Calu3 (cell line): ENCODE measurements at places on chromosomes 12 and 14. TPM values are rescaled to one million over a fixed set of nuclear protein-coding genes. Genes with fewer than 3 reads are reported as not detected.
A peak's percentile ranks its signal among the peaks of the same experiment; 100 is the strongest.

The SERPINA3 gene
- total RNA-seq = 1,748 and 2,914 TPM in 2 replicates

The CPNE6 gene
- not detected in 2 replicates for total RNA-seq

The RAD9B gene
- 0.80 and 1.9 TPM in 2 replicates for total RNA-seq

The TAS2R14 gene
- 2.9 TPM in 2 replicates for total RNA-seq

- no peak for DNase-seq
- H3K4me1 ChIP-seq = no peaks in the 10 kb centered on the region
- H3K27me3 ChIP-seq = no peaks in the 10 kb centered on the region
- H3K36me3 ChIP-seq = no peaks in the 10 kb centered on the region
- H3K4me3 ChIP-seq = no peak overlapping the region
- no peak overlapping the region for H3K27ac ChIP-seq
Measured at GRCh38 chr12:128571906-128572810, 251.6 kb downstream of the SLC15A4 start.

- no peak overlapping the region for H3K27ac ChIP-seq
- H3K4me3 ChIP-seq = no peak overlapping the region
Measured at GRCh38 chr12:106239951-106240335, 7.9 kb downstream of the CKAP4 start.

GRCh38 chr12:57896434-57897201 lies 44.7 kb upstream of the ATP23 start:
- H3K27ac ChIP-seq = peak overlapping the region; percentile 45
- peak; percentile 53 for DNase-seq
- H3K36me3 ChIP-seq = peaks cover 6% of the 10 kb centered on the region
- H3K4me3 ChIP-seq = peak overlapping the region; percentile 71
- no peaks in the 10 kb centered on the region for H3K27me3 ChIP-seq

DNA sequence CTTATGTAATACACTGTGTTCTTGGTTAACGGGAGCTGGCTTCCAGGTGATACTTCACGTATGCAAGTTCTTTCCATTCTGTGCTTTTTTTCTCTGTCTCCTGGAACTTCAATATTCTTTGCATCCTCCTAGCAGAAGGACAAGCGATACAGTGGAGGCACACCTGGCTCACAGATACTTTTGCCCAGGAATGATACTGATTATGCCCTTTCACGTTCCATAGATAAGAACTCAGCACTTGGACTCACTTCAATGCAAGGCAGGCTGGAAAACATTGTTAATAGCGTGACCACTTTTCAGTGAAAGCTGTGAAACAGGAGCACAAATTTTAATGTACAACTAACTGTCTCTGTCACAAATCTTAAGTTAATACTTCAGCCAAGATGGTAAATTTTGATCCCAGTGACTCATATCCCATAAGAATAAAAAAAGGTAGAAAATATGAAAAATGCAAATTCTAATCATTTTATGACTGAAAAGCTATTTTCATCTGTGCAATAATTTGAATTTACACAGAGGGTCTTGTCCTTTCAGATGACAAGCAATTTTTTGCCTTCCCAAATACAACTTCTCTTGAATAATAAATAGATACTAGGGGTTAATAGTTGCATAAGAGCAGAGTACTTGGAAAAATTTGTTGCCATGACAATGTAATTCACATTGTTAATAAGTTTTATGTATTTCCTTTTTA lies 919.0 kb downstream of the GALC start:
- H3K4me3 ChIP-seq = no peak overlapping the region
- no peak for DNase-seq
- no peak overlapping the region for H3K27ac ChIP-seq
- H3K27me3 ChIP-seq = no peaks in the 10 kb centered on the region
- H3K36me3 ChIP-seq = no peaks in the 10 kb centered on the region

DNA sequence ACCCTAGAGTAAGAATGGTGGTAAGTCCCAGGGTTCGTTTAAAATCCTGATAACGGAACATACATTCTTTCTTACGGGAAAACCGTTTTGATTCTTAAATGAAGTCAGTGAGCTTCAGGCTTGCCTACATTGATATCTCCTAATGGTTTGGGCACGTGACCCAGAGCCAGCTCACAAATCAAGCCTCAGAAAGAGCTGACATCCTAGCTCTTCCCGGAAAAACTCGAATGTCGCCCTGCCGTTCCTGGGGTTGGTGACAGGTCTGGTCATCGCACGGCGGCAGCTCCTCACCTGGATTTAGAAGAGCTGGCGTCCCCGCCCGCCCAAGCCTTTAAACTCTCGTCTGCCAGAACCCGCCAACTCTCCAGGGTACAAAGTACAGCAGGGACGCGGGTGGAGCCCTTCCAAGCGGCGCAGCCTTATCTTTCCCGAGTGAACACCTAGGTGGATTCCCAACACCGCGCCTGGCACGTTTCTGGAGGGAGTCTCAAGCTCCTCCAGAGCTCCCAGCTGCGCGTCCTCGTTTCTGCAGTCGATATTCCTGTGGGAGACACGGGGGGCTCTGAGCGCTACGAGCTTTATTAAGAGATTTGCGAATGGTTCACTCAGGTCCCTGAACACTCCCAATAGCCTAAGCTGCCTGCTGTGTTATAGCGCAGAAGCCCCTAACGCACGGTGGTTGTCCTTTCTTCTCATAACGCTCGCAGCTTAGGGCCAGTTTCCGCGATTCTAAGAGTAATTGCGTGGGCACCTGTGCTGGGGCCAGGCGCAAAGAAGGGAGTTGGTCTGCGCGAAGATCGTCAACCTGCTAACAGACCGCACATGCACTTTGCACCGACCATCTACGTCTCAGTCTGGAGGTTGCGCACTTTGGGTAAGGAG lies at the start of gene SSTR1:
Gene SSTR1 (plus strand): TSS at position 169 of the 882 bp plus-strand sequence. CDS start 1,486 bp downstream, outside the sequence.
- H3K4me3 ChIP-seq = peak within 1 kb of the TSS; percentile 78
- H3K27ac ChIP-seq = peak within 1 kb of the TSS; percentile 24
- H3K27me3 ChIP-seq = peaks cover 45% of the 10 kb centered on the region
- H3K4me1 ChIP-seq = peaks cover 7% of the 10 kb centered on the region
- peak; percentile 23 for DNase-seq

DNA sequence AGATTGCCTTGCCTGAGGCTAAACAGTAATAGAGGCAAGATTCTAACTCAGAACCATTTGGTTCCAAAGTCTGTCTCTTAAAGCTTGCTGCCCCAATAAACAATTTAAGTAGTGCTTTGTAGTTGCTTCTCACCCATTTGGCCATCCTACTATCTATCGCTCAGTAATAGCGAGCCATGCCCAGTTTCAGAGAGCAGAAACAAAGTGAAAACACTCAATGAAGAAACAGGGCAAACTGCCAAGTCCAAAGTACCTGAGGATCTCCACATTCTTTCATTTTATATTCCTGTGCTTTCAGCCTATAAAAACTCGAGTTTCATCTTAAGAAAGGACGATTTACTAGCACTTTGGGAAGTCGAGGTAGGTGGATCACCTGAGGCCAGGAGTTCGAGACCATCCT lies 103.3 kb upstream of the BBS10 start:
- peaks cover 42% of the 10 kb centered on the region for H3K4me1 ChIP-seq
- H3K36me3 ChIP-seq = no peaks in the 10 kb centered on the region
- H3K27ac ChIP-seq = no peak overlapping the region
- H3K4me3 ChIP-seq = no peak overlapping the region
- DNase-seq = no peak

GRCh38 chr14:76767681-76768656 lies 6.7 kb downstream of the VASH1 start:
- DNase-seq = no peak
- H3K36me3 ChIP-seq = no peaks in the 10 kb centered on the region
- H3K27ac ChIP-seq = no peak overlapping the region
- no peaks in the 10 kb centered on the region for H3K4me1 ChIP-seq

DNA sequence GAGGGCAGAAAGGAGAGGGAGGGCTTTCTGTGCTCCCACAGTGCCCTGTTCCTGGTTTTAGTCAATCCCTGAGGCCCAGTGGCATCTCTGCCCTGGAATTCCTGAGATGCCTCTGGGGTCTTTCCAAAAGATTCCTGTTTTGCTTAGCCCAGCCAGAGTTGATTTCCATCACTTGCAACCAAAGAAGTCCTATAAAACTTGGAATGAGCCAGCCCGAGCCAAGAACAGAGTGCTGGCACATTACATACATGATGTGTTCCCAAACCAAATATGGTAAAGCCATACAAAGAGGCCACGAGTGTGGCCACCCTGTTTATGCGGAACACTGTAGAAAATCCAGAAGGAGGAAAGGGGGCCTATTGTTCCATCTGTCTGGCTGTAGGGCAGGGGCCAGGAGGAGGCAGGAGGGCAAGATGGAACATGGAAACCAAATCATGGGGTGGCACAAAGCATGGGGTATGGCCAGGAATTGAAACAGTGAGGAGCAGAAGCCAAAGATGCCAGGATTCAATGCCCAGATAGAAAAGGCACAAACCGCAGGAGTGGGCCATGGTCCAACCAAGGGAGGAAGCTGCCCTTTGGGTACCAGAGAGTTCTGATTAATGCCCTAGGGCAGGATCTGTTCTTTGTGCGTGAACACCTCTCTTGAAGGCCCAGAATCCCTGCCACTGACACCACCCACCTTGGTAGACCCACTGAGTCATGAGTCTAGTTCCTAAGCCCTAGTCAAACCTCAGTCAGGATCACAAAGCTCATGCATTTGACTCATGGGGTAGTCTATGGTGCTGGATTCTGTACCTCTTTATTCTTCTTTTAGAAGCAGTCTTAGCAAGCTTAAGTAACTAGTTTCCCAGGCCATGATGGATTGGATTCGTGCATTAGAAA lies 75.2 kb downstream of the LRRC74A start:
- no peaks in the 10 kb centered on the region for H3K4me1 ChIP-seq
- no peak overlapping the region for H3K4me3 ChIP-seq
- no peaks in the 10 kb centered on the region for H3K36me3 ChIP-seq
- no peak for DNase-seq
- H3K27ac ChIP-seq = no peak overlapping the region

DNA sequence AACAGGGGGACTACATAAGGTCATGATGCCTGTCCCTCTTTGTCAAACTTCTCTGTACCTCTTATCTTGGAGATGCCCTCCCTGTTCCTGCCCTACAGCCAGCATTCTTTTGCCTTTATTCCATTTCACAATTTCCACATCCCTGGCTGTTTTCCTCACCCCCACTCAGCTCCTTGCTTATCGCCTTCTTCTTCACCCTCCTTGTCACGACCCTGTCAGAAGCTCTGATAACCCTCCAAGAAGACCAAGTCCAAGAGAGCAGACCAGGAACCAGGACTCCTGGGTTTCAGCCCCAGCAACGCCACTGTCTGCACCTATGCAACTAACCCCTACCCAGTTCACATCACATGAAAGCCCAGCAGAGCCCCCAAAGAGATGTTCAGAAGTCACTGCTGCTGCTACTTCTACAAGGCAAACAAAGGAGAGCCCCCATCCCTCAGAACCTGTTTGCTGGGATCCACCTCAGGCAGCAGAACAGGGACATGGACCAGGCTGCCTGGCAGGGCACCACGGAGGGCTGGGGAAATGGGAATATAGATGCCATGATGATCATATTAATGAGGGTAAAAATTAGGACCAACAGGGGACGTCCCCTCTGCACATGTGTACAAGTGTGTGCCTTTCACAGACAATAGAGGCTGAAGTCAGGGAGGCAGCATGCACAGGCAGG lies 92.8 kb downstream of the SINHCAF start:
- peaks cover 28% of the 10 kb centered on the region for H3K4me1 ChIP-seq
- no peak for DNase-seq
- no peak overlapping the region for H3K4me3 ChIP-seq
- H3K36me3 ChIP-seq = peaks cover 4% of the 10 kb centered on the region
- no peak overlapping the region for H3K27ac ChIP-seq

DNA sequence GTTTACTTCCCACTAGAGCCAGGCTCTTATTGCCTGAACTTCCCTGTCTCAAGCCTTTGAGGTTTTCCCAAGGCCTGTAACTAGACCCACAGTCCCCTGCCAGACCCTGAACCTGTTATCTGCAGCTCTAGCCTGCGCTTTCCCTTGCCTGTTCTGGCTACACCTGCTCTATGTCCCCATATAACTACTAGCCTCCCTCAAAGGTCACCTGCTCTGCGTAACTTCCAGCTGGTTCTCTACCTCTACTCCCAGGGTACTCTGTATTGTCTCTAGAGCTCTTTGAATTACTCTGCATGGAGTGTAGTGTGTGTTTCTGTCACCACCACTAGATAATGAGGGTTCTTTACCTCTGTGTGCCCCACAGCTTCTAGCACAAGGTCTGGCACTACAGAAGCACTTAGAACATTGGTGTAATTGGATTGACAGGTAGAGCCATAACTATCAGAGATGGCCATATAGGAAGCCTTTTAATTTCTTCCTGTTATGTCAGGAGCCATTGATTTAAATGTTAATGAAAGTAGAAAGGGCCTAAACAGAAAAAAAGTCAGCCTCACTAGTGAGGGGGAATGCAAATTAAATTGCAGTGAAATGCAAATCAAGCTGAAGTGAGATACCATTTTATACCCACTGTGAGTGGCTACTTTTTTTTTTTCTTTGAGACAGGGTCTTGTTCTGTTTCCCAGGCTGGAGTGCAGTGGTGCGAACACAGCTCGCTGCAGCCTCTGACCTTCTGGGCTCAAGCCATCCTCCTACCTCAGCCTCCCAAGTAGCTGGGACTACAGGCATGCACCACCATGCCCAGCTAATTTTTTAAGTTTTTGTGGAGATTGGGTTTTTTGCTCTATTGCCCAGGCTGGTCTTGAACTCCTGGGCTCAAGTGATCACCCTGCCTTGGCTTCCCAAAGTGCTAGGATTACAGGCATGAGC lies 47.8 kb downstream of the EID3 start:
- H3K4me1 ChIP-seq = peaks cover 9% of the 10 kb centered on the region
- H3K4me3 ChIP-seq = no peak overlapping the region
- H3K27me3 ChIP-seq = no peaks in the 10 kb centered on the region
- H3K27ac ChIP-seq = peak overlapping the region; percentile 10
- H3K36me3 ChIP-seq = peaks cover 87% of the 10 kb centered on the region

- H3K27me3 ChIP-seq = peaks cover 92% of the 10 kb centered on the region
- peak within 1 kb of the TSS; percentile 74 for H3K27ac ChIP-seq
- no peak for DNase-seq
- peaks cover 16% of the 10 kb centered on the region for H3K36me3 ChIP-seq
Measured at GRCh38 chr14:32938719-32939253, at the start of gene NPAS3. TSS of gene NPAS3 (plus strand) at chr14:32938879.

DNA sequence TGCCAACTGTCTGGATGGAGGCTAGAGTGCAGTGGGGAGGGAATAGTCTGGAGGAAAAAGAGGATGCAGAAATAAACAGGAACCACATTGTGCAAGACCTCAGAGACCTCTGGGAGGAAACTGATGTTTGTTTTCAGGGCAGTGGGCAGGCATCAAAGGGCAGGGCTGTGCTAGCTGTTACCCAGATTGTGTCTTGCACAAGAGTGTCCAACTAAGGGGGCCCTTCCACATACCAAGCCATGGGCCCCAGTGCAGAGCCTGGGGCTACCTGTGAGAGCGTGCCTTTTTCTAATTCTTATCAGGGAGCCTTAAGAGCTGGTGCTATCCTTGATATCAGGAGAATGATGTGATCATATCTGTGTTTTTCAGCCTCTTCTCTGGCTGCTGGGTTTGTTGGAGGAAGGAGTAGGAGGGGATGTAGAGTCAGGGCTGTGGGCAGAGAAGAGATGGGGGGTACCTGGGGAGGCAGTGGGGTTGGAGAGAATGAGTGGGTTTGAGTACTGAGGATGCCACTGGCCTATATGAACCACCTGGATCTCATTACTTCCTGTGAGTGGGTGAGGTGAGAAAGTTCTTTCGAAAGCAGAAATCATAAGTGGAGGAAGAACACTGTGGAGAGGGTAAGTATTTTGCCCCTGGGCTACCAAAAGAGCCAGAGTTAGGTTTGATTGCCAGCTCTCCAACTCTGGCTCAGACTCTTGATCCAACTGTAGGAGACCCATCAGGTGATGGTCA lies 259.2 kb upstream of the CRY1 start:
- peaks cover 36% of the 10 kb centered on the region for H3K4me1 ChIP-seq
- H3K4me3 ChIP-seq = no peak overlapping the region
- no peak for DNase-seq
- peaks cover 3% of the 10 kb centered on the region for H3K27me3 ChIP-seq
- H3K36me3 ChIP-seq = peaks cover 5% of the 10 kb centered on the region

GRCh38 chr12:57261428-57261865 lies 10.5 kb upstream of the STAC3 start:
- DNase-seq = no peak
- no peaks in the 10 kb centered on the region for H3K27me3 ChIP-seq
- no peaks in the 10 kb centered on the region for H3K4me1 ChIP-seq
- H3K27ac ChIP-seq = no peak overlapping the region
